ENCODE measurements at places on chromosomes 3 and 15.

GRCh38 chr3:54831112-54831511 lies 96.7 kb downstream of the LRTM1 start:
- no peak for DNase-seq

GRCh38 chr15:83999396-84000135 lies 236.0 kb upstream of the GOLGA6L4 start:
- DNase-seq, result no peak

DNA sequence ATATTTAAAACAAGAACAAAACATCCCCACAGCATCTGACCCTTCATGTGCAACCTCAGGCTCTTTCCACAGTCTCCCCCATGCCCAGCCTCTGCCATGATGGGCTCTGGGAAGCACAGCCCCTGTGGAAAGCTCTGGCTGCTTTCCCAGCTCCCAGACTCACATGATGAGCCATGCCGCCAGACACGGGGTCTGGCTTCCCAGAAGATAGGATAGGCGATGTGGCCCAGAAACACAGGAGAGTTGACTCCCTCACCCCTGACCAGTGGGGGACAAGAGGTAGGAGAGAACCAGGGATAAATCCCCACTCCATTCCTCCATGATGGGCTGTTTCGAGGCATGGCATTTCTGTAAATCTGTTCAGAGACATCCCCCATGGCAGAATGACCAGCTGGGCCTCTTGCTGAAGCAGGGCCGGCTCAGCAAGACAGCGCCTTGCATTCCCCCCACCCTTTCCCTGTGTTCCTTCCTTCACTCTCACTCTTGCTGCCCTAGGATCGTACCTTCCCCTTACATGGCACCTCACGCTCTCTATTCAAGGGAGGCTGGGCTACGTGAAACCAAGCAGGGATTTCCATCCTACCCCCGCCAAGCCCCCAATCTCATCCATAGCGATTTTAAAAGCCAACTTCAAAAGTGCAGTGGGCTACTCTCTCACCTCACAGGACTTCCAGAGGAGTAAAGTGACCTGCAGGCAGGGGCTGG lies 192.4 kb downstream of the ABHD5 start:
- no peak for DNase-seq

DNA sequence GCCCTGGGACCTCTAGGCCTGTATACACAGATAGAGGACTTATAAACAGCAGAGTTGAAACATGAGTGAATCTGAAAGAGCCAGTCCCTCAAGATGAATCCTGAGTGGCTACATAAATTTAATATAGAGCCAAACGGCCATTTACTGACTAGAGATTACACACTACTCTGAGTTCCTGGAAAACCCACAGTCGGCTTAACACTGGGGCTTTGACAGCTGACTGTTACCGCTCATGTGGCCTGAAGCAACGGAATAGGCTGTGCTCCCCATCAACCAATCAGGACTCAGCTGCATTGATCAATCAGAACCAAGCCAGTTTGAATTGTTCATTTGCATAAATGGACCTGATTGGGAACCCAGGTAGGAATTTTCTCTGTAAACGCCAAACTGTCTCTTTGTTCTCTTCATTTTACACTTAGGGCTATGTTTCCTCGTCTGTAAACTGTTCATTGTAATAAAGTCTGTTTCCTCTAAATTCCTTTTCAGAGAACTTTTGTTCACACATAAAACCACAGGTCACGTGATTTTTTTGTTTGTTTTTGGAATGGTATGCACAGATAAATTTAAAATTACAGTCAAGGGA lies 40.5 kb downstream of the CCNL1 start:
- DNase-seq, result no peak

DNA sequence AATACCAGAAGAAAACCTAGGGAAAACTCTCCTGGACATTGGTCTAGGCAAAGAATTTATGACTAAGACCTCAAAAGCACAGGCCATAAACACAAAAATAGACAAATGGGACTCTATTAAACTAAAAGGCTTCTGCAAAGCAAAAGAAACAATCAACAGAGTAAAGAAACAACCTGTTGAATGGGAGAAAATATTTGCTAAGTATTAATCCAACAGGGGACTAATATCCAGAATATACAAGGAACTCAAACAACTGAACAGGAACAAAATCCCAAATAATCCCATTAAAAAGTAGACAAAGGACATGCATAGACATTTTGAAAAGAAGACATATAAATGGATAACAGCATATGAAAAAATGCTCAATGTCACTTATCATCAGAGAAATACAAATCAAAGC lies 6.9 kb upstream of the ACVR2B start:
- no peak for DNase-seq

- no peak for DNase-seq
Measured at GRCh38 chr3:23116081-23116837, 86.9 kb upstream of the UBE2E2 start.
